ENCODE measurements at places on chromosomes 1 and 21. TPM values are rescaled to one million over a fixed set of nuclear protein-coding genes. Genes with fewer than 3 reads are reported as not detected.

Gene CFHR1
- total RNA-seq, result not detected

Gene S1PR1
- total RNA-seq, result 157 TPM

Gene SYTL1
- 261 TPM for total RNA-seq

- no peak for DNase-seq
Observed at GRCh38 chr1:66445492-66446181, 88.3 kb upstream of the SGIP1 start.

- DNase-seq, result no peak
Observed at GRCh38 chr1:165829888-165830287, 2.5 kb downstream of the UCK2 start.

- no peak for DNase-seq
Observed at GRCh38 chr1:25140073-25140797, 92.1 kb downstream of the SYF2 start.

DNA sequence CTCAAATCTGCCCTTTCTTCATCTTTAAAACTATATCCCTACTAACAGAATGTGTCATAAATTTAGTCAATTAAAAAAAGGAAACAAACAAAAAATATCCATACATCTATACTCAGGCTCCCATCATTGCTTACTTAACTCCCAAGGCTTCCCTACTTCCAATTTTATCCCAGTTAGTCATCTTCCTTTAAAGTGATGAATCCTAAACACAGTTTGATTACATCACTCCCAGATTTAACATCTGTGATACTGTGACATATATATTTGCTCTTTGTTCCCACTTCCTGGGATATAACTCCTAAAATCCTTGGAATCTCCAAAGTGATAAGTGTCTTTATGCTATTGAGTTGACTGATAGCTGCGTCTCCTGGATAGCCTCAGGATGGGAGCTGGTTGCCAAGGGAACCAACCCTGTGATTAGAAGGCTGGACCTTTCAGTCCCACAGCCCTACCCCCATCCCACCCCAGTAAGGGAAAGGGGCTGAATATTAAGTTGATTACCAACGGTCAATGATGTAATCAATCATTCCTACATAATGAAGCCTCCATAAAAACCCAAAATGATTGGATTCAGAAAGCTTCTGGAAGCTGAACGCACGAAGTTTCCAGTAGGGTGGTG is 21.6 kb downstream of the GLMN start:
- DNase-seq, result no peak

DNA sequence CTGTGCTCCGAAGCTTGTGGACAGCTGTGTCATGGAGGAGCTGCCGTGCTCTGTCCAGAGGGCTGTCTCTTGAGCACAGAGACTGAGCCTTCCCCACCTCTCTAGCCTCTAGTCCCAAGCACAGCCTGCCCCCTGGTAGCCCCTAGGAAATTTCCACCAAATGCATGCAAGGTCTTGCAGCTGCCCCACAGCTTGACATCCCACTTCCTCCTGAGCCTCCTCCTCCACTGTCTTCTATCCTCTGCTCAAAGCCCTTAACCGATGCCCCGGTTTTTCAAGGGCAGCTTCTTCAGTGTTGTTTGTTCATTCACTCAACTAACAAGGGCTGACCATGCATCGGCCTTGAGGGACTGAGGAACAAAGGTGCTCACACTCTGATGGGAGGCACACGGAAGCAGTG is 20.6 kb upstream of the PROK1 start:
- no peak for DNase-seq

GRCh38 chr1:245788269-245788668 is 633.5 kb downstream of the KIF26B start:
- DNase-seq, result no peak

- DNase-seq, result no peak
Observed at GRCh38 chr21:46188226-46189212, 4.3 kb upstream of the SPATC1L start.

GRCh38 chr21:33396951-33397350 is 6.3 kb upstream of the IFNGR2 start:
- DNase-seq, result no peak

DNA sequence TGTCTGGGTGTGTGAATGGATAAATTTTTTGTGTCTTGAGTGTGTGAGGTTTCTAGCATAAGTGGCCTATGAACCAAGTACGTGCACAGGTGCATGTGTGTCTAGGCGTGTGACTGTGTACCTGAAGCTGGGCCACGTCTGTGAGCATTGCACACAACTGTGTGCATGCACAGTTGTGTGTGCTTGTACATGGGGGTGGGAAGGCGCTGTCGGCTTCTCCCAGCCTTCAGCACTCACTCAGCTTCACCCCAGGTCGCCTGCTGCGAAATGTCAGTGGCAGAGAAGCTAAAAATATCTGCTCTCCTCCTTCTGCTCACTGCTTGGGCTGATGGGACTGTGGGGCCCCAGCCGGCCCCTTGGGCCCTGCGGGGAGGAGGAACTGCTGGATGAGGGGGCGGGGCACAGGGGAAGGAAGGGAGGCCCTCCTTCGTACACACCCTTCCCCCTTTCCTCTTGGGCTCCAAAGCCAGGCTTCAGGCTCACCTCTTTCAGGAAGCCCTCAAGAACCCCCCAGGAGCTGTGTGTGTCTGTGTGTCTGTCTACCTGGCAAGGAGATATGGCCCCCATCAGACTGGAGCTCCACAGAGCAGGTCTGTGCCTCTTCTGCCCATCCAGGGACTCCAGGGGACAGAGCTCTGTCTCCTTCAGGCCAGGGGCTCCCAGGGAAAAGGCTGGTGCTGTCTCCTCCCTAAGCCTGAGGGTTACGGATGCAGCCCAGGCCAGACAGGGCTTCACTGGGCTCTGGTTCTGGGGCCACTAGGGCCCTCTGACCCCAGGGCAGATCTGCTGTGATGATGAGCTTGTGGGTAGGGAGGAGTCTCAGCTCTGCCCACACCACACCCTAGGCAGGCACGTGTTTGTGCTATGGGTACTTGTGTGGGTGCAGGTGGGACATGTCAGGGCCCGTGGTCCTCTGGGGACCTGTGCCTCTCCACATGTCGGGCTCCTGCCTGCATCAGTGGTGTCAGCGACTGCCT is 35.6 kb upstream of the WASF2 start:
- DNase-seq, result peak; percentile 25

DNA sequence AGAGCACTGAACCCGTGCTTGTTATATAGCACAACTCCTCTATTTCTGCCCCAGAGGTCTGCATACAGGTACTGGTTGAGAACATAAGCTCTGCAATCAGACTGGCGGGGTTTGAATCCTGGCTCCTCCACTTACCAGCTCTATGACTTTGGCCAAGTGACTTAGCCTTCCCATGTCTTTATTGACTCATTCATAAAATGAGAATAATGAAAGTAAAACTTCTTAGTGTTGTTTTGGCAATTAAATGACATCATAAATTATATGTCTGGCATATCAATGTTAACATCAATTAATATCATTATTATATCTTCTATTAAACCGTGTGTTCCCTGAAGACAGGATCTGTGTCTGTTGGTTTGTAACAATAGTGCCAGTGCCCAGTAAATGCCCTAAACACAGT is 4.3 kb downstream of the INKA2 start:
- DNase-seq, result no peak

GRCh38 chr1:232333419-232333767 is 296.5 kb downstream of the SIPA1L2 start:
- DNase-seq, result no peak

GRCh38 chr1:19427087-19427781 is 58.1 kb downstream of the CAPZB start:
- DNase-seq, result no peak

DNA sequence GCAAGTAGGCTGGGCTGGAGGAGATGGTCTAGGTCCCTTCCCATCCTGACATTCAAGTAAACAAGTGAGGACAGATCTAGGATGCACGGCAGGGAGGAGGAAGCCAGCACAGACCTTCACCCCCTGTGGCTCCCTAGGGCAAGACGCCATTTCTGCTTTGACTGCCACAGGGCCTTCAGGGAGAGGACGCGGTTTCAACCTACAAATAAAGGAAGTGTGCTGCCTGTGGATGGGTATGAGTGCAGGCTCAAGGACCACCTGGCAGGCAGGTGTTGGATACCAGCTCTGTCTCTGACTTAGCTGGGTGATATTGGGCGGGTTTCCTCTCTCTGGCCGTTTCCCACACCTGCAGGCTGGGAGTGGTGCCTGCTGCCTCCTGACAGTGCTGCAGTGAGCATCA is 16.2 kb downstream of the SLC2A1 start:
- no peak for DNase-seq

- DNase-seq, result no peak
Observed at GRCh38 chr1:38337711-38338110, 291.1 kb upstream of the POU3F1 start.

DNA sequence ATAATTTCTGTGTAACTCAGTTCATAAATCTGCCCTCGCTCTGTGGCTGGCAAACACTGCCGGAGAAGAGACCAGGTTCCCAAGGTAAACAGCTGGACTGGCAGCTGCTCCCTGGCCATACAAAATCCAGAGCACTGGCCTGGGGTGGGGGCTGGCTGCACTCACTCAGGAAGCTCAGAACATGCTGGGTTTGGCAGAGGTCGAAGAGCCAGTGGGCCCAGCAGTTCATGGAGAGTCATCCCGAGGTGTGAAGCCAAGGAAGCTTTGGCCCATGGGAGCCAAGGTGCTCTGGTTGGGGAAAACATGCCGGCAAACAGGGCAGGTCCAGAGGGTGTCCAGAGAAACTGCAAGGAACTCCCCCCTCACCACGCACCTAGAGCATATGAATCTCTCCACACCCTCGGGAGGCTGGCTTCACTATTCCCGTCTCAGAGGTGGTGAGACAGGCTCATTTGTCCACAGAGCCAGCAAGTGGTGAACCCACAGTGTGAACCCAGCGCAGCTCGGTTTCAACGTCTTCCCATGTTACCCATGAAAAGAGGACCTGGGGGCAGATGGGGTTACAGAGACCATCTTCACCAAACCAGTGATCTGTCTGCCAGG is 102.4 kb downstream of the DMRTB1 start:
- DNase-seq, result no peak

- DNase-seq, result no peak
Observed at GRCh38 chr1:153357853-153358690, at the start of gene S100A9. TSS of gene S100A9 (plus strand) at chr1:153357854. CDS start at chr1:153358284, 430 bp downstream.

Data from T-helper 17 cell (primary cell).